Bronchial epithelial cell (primary cell): ENCODE measurements at places on chromosomes 13 and 19. TPM values are rescaled to one million over a fixed set of nuclear protein-coding genes. Genes with fewer than 3 reads are reported as not detected.

DNA sequence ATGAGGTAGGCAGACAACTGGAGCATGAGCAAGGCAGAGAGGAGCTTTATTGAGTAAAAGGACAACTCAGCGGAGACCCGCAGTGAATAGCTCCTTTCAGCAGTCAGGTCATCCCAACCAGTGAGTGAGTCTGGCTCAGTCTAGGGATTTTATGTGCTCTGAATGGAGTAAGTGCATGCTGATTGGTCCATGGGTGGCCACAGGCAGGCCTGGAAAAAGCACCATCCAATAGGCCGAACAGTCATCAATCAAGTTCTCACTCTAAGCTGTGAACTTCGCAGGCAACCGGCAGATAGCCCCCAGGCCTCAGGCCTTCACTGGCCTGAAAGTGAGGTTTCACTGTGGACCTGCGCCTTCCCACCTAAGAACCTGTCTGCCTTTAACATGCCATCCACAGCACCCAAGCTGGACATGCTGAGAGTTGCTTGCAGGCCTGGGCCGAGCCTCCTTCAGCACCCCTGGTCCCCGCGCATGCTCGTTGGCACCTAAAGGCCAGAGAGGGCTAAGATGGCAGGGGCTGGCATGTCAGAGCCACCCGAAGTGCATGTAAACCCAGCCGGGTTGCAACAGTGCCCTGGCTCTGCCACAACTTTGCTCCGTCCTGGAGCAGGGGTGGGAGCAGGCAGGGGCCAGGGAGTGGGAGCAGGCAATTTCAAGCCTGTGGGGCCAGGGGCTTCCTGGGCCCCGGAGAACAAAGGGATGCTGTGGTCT lies 698.7 kb downstream of the SLITRK1 start:
- no peak for DNase-seq

Gene CCDC70
- not detected in 2 replicates for total RNA-seq

DNA sequence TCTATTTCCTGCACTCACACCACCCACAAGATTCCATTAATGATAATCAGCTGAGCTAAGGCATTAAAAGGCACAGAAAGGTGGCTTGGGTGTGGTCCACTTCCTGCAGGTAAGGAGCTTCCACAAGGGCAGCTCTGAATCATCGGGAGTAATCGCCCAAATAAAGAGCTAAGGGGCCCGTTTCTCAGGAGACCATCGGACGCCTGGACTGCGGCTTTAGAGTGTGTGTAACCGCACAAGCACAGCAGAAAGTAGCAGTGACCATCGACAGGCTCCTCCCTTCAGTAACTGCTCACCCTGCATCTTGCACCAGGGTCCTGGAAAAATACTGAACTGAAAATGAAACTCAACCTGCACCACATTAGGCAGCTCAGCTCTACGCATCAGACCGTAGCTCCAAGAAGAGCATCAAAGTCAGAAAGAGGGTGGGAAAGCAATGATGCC lies 6.0 kb downstream of the STK24 start:
- DNase-seq = peak; percentile 86

Gene TMEM161A
- 25.7 and 28.7 TPM in 2 replicates for total RNA-seq

GRCh38 chr13:97497400-97497799 lies 63.4 kb downstream of the RAP2A start:
- no peak for DNase-seq

GRCh38 chr19:42276821-42277220 lies 7.8 kb downstream of the CIC start:
- DNase-seq = peak; percentile 68

- no peak for DNase-seq
These were observed 139.7 kb downstream of the FLT1 start for GRCh38 chr13:28355046-28355821.

Gene CCDC8
- 4.7 and 10.3 TPM in 2 replicates for total RNA-seq

DNA sequence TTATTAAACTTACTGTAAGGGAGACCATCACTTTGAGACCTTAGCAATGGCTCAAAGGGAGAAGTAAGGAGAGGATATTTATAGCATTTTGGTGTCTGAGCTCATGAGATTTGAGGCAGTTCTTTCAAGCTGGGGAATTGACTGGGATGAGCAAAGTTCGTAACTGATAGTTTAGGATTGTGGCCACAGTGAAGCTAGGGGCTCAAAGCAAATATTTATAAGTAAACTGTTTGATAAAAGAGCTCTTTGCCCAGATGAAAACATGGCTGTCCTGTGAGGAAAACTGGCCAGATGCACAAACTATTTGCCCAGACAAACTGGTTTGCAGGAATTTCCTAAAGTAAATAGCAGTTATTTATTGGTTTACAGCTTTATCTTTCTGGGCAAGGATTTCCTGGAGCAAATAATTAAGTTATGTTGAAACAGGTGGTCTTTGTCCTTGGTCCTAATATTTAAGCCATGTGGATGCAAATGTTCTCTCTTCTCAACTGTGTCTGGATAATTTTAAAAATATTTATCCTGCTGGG lies 59.7 kb upstream of the TMTC4 start:
- DNase-seq = no peak

- peak; percentile 35 for DNase-seq
These were observed 38.0 kb upstream of the C13orf42 start for GRCh38 chr13:51148952-51149573.

Gene NRTN
- total RNA-seq = 0.51 and 1.3 TPM in 2 replicates

GRCh38 chr13:112229445-112229844 lies 146.7 kb upstream of the SPACA7 start:
- DNase-seq = no peak

DNA sequence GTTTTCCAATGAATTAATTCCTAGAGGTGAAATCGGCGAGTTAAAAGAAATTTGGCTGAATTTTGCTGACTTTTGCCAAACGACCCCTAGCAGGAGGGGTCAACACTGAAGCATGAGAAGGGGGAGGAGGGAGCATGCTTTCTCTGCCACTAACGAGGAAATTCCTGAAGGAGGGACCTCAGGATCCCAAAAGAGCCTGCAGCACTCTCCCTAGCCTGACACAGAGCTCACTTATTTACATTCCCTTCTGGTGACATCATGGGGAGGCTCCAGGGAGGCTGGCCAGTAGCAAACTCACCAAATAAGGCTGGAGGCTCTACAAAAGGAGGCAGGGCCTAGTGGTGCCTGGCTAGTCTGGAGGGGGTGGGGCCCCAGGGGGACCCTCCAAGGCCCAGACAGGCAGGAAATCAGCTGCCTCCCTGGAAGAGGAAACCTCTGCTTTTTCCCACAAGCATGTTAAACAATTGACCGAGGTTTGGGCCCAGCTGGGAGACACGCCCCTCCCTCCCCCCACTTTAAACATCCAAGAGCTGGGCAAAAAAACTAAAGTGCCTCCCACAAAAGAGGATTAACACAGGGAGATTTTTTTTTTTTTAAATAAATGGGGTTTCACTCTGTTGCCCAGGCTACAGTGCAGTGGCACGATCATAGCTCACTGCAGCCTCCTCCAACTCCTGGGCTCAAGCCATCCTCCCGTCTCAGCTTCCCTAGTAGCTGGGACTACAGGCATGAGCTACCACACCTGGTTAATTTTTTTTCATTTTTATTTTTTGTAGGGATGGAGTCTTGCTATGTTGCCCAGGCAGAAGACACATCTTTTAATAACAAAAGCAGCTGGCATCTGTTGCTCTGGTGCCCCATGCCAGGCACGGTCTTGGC lies 2.1 kb downstream of the DAPK3 start:
- peak; percentile 97 for DNase-seq

Gene C5AR1
- total RNA-seq = under 0.01 and 1.0 TPM in 2 replicates

- DNase-seq = no peak
These were observed 55.5 kb downstream of the CRYL1 start for GRCh38 chr13:20470136-20470535.

Gene ATP1A3
- total RNA-seq = 0.13 TPM in 1 of 2 replicates, not detected in the other

Gene SBK3
- not detected in 2 replicates for total RNA-seq

Gene CDKN2D
- total RNA-seq = 6.6 and 13.3 TPM in 2 replicates

Gene OR7D2
- total RNA-seq = not detected in 2 replicates

DNA sequence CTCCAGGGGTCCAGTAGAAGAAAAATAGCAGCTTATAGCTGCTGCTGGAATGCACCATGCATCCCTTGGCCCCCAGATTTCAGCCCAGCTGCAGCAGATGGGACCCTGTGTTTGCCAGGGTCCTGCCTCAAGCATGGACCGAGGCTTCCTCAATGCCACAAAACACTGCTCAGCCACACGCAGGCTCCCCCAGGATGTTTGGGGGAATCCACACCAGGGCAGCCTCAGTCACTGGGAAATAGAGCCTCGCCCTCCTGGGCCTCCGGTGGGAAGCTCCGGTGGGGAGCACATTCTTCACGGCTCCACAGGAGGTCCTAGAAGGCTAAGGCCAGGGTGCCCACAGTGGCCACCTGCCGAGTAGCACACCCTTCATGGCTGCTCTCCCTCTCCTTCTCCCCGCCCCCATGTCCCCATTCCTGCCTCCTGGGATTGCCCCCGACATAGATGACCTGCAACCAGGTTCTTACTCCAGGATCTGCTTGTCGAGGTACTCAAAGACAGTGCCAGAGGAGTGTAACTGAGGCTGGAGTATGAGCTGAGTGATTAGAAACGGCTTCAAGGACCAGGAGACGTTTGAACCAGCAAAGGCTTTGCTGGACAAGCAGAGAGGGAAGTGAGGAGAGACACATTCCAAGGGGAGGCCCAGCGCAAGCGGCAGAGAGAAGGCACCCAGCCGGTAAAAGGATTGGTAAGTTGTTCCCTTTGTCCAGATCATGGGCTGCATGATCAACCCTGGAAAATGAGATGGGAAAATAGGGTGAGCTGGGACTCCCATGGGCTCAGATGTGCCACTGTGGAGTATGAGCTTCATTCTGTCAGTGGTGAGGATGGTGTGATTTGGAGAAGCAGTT lies 110.7 kb upstream of the UQCRFS1 start:
- DNase-seq = no peak

Gene ZNF20
- 3.2 and 5.2 TPM in 2 replicates for total RNA-seq

Gene KLK5
- 3.4 and 12.0 TPM in 2 replicates for total RNA-seq

Gene C13orf46
- not detected in 2 replicates for total RNA-seq

Gene FUT1
- total RNA-seq = 12.1 and 16.9 TPM in 2 replicates

DNA sequence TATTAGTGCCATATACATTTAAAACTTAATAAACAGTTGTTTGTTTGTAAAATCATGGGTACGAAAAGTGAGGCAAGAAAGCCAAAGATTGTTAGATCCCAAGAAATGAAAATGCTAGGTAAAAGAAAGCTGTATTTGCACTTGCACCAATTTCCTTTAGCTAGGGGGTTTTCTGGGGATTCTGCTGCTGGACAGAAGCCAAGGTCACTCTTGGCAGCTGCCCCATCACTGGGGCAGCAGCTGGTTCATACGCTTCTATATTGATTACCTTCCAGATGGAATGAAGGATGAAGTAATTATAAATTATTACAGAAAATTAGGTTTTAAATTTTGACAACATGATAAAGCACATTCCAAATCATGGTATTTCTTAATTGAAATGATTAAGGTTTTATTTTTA lies 127.4 kb downstream of the SLITRK5 start:
- no peak for DNase-seq

DNA sequence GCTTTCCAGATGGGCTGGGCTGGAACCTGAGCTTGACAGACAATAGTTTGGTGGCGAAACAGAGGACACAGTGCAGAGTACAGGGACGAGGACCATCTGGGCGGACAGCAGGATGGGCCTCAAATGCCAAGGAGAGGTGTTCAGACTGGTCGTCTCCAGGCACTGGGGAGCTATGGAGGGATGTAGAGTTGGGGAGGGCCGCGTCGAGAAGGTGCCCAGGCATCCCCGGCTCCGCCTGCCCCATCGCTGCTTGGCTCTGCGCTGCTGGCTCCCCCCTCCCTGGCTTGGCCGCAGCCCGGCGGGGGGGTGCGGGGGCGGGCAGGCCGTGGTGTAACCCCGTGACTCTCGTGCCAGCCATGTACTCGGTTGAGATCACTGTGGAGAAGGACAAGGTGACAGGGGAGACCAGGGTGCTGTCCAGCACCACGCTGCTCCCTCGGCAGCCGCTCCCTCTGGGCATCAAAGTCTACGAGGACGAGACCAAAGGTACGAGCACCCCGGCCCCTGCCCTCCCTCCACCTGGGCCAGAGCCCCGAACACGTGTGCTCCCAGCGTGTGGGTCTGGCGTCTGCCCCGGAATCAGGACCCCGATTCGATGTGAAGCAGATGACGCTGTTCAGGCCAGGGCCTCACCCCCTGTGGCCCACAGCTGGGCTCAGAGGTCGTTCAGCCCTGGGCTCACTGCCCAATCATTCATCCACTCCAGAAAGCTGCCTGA lies 10.8 kb upstream of the MISP start:
- no peak for DNase-seq

Gene ZNF730
- total RNA-seq = under 0.01 and 0.13 TPM in 2 replicates

Gene ZNF737
- 3.7 and 6.1 TPM in 2 replicates for total RNA-seq

- DNase-seq = no peak
These were observed 500 bp downstream of the AP3D1 start for GRCh38 chr19:2150794-2151338.

GRCh38 chr19:8302734-8303133 lies 5.4 kb downstream of the CD320 start:
- no peak for DNase-seq

GRCh38 chr19:29678484-29679106 lies 13.3 kb downstream of the PLEKHF1 start:
- no peak for DNase-seq

- DNase-seq = no peak
These were observed 26.5 kb upstream of the ZNF536 start for GRCh38 chr19:30345686-30346085.

Gene PRDX2
- 148 and 157 TPM in 2 replicates for total RNA-seq

GRCh38 chr19:1616396-1616795 lies 11.1 kb upstream of the UQCR11 start:
- DNase-seq = no peak

Gene KLK3
- not detected in 2 replicates for total RNA-seq

DNA sequence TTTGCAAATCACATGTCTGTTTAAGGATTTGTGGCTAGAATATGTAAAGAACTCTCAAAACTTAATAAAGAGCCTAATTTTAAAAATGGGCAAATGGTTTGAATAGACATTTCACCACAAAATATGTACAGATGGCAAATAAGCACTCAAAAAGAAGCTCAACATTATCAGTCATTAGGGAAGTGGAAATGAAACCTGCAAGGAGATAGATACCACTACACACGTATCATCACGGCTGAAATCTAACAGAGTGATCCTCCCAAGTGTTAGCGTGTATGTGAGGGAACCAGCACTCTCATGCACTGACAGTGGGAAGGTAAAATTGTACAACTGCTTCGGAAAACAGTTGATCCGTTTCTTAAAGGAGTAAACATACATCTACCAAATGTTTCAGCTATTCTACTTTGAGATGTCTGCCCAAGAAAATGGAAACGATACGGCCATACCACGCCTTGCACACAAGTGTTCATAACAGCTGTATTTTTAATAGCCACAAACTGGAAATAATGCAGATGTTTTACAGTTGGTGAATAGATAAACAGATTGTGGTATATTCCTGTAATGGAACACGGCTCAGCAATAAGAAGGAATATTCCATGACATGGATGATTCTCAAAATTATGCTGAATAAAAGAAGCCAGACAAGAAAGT lies 14.5 kb downstream of the ARHGEF7 start:
- no peak for DNase-seq

- DNase-seq = no peak
These were observed 12.6 kb upstream of the MAB21L1 start for GRCh38 chr13:35489050-35489449.
